ENCODE measurements at places on chromosomes 12 and 14. TPM values are rescaled to one million over a fixed set of nuclear protein-coding genes. Genes with fewer than 3 reads are reported as not detected.

- DNase-seq, result no peak
These were observed 36.3 kb upstream of the PNMA1 start for GRCh38 chr14:73750531-73750901.

DNA sequence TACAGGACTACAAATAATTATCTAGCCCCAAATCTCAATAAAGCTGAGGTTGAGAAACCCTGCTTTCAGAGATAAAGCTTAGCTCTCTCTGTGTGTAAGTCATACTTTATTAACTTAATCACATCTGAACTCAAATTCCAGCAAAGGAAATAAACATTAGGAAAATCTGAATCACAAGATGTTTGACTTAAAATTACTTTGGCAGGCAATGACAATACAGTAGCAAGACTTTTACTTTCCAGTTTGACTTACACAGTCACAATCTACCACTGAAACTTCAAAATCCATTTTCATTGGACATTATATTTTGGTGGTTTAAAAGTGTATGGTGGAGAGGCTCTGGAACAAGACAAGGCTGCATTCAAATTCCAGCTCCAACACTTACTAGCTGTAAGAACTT is 11.4 kb downstream of the TMEM116 start:
- peak; percentile 78 for DNase-seq

GRCh38 chr12:93126069-93126474 is 197.0 kb upstream of the EEA1 start:
- no peak for DNase-seq

DNA sequence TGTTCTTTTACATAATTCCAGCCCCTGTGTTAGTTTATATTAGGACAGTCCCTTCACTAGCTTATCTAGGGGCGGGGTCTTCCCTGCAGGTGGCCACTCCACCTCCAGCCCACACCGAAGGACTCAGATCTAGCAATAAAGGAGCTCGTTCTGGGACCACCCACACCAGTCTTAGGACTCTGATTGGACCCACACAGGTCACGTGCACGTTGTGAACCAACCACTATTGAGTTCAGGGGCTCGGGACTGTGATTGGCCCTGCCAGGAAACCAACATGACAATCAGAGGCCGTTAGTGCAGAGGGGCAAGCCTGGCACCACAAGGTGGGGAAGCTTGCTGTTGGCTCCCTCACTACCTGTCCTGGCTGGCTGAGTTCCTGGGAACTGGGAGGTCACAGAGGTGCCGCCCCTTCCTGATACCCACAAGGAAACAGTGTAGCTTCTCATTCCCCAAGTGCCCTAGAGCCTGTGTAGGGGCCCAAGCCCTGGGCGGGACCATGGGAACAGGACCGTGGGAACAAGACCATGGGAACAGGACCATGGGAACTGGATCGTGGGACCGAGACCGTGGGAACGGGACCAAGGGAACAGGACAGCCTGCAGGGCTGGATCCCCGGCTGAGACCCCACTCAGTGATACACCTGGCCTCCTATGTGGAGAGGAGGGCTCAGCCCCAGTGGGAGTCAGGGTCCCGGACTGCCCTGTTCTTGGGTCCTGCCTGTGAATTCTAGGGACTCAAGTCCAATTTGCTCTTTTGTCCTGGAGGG is 297.8 kb downstream of the ADGRD1 start:
- no peak for DNase-seq

DNA sequence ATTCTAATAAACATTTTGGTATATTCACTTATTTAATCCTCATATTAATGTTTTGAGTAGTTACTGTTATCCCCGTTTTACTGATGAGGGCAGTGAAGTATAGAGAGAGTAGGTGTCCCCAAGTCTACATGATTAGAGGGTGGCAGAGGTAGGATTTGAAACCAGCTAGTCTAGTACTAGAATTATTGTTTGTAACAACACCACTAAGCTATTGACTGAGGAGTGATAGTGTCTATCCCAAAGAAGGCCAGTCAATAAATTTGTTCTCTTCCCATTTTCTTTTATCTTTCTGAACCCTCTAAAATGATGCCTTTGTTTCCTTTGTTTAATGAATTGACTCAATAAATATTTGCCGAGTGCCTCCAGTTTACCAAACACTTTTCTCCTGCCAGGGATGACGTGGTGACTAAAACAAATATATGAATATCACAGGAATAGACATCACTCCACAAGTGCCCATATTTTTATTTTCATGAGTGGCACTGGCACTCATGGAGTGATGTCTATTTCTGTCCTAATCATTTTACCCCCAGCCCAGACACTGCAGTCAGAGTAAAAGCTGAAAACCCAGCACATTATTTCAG is 247.5 kb downstream of the SLC16A7 start:
- no peak for DNase-seq

Gene GUCY2C
- total RNA-seq, result not detected

Gene RASSF3
- 31.1 TPM for total RNA-seq
